ENCODE measurements at places on chromosomes 5 and 9.

- DNase-seq: no peak
Observed at GRCh38 chr5:173941758-173942401, 47.1 kb upstream of the C5orf47 start.

DNA sequence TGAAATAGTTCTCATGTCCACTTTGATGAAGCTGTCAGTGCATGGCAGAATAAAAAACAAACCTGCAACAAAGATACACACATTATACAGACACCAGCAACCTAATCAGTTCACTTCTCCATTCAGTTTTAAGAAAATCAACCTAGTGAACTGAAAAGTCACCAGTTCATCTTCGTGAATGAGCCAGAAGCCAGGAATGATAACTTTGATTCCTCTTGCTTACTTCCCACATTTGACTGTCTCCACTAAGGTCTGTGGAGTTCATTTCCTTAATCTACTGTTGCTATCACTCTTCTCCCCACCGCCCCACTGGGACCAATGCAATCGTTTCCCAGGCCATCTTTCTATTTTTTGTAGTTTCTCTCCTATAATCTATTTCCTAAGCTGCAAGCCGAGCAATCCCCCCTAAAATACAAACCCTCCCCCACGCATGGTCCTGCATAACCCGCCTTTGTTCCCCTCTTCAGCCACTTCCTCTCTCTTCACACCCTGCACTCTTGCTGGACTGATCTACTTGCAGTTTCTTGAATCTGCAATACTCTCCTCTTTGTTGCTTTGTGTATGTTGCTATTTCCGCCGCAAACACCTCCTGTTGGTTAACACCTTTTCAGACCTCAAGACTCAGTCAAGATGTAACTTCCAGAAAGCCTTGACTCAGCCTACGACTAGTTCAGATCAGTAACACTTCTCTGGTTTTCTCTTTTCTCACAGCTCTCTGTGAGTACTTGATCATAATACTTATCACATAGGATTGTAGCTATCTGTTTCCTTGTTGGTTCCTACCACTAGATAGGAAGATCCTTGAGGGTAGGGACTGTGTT is 16.6 kb downstream of the STOM start:
- peak; percentile 48 for DNase-seq

- no peak for DNase-seq
Observed at GRCh38 chr9:29882767-29883166, 2309.5 kb upstream of the C9orf72 start.

DNA sequence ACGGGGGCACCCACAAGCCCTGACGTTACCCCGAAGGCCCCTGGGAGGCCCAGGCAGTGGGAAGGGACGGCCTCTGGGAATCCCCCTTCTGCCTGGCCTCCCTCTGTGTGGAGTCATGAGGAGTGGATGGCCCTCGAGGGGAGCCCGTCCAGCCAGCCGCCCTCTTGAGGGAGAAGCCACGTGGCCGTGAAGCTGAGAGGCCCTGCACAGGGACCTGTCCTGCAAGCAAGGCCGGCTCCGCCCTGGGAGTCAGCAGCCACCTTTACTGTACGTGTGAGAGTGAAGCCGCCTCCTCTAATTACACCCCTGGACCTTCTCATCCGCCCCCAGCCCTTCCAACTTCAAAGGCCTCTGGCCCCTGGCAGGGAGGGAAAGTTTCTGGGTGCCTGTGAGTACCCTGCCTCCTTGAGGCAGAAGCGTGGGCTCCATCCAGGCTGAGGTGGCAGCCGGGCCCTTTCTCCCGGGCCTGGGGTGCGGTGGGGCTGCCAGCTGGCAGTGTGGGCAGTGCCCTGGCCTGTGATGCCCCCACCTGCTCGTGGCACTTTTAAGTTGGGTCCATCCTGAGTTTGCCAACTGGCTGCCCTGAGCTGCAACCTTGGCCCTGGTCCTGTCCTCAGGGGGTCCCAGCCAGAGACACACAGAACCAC is 55.9 kb upstream of the EGFL7 start:
- DNase-seq: no peak

GRCh38 chr9:136527721-136528710 is 17.8 kb downstream of the NOTCH1 start:
- no peak for DNase-seq

GRCh38 chr5:129387944-129388343 is 72.2 kb upstream of the ADAMTS19 start:
- DNase-seq: no peak

- no peak for DNase-seq
Observed at GRCh38 chr9:136615631-136616306, 46.9 kb upstream of the EGFL7 start.

DNA sequence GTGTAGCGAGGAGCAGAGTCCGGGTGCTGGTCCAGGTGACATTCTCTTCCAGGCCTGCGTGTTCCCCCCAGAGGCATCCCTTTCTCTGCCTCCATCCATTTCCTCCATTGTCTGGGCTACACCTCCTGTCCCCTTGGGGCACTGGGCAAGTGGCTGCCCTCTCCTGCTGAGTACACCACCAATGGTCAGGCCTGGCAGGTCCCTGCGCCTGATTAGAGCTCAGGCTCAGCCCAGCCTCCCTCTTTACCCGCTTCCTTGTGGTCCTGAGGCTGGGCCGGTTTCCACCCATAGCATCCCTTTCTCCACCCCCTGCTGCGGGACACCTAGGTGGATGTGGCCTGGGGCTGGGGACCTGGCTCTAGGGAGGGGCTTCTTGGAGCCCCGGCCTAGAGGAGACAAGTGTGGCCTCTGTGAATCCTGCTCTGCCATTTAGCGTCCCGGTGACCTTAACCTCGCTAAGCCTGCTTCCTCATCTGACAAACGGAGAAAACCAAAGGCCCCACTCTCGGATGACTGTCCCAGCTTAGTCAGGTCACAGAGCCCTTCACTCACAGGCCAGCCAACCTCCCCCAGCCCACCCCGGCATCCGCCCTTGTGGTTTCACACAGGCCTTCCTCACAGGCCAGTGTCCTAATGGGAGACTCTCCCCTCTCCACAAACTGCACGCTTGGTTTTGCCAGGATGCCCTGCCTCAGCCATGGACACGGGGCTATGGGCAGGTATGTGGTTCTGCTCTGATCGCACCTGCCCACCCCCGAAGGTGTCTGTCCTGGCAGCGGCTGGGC is 12.9 kb downstream of the DOLPP1 start:
- no peak for DNase-seq

GRCh38 chr5:133957591-133957990 is 10.8 kb downstream of the C5orf15 start:
- no peak for DNase-seq

- DNase-seq: no peak
Observed at GRCh38 chr5:2525351-2525750, 226.1 kb downstream of the IRX2 start.

- DNase-seq: no peak
Observed at GRCh38 chr9:130444565-130445221, at the start of gene ASS1. Gene ASS1 (plus strand): TSS chr9:130444961. CDS start chr9:130452229, 7,268 bp downstream.

DNA sequence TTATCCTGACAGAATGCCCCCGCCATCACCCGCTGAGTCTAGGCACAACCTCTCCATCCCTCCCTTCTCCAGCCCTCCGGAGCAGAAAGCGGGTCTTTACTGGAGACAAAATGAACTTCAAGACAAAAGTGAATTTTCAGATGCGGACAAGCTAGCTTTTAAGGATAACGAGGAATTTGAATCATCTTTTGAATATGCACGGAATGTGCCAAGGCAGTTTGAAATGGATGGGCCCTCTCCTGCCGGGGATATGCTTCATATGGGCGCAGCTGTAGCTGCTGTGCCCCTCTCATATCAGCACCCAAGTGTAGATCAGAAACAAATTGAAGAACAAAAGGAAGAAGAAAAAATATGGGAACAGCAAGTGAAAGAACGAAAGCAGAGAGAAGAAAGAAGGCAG is 37.5 kb downstream of the CPLANE1 start:
- DNase-seq: no peak

DNA sequence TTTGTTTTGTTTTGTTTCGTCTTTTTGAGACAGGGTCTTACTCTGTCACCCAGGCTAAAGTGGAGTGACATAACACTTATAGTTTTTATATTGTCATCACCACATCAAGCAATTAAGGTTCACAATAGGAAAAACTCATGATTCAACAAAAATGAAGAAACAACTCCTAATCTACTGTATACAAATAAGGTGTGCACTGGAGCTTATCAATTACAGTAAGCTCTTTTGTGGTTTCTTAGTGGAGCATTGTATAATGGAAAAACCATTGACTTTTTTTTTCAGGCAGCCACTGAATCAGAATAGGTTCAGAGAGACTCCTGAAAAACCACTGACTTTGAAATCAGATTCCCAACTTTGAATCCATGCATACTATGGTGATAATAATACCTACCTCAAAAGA is 10.8 kb upstream of the PLIN2 start:
- DNase-seq: no peak

DNA sequence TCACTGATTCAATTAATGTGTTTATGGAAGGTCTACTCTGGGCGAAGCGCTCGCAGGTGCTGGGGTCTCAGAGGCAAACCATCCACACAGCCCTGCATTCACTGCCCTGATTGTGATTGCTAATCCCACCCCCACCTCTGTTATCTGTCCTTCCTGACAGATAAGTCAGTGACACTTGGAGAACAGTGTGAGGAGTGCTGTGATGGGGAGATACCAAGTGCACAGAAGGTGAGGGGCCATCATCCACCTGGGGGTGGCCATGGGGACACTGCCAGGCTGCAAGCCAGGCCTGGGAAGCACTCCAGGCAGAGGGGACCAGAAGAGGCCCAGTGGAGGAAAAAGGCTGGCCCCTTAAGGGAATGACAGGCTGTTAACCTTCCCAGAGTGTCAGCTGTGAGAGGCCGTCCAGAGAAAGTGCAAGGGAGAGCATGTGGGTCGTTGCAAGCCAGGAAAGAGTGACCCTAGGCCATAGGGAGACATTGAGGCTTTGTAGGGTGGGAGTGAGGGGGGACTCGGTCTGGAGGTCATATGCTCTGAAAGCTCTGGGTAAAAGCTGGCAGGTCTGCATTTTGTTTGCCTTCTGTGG is 18.0 kb downstream of the IL9 start:
- DNase-seq: no peak

DNA sequence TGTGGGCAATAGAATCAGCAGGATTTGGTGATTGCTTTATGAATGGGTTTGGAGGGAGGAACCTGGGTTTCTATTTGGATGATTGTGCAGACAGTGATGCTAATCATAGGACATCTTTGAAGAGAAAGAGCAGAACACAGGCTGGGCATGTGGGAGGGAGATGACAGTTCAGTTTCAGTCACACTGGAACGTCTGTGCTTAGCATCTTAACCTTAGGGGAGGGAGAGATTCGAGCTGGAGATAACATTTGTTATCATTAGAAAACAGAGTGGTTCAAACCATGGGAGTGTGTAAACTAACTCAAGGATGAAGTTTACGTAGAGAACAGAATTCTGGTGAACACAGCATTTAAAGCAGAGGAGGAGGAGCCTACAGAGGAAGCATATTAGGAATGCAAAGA is 138.6 kb upstream of the PPP2R2B start:
- DNase-seq: no peak

GRCh38 chr9:73805111-73805510 is 653.4 kb downstream of the ANXA1 start:
- no peak for DNase-seq

- DNase-seq: no peak
Observed at GRCh38 chr5:1887588-1888360, 5.0 kb upstream of the IRX4 start.

DNA sequence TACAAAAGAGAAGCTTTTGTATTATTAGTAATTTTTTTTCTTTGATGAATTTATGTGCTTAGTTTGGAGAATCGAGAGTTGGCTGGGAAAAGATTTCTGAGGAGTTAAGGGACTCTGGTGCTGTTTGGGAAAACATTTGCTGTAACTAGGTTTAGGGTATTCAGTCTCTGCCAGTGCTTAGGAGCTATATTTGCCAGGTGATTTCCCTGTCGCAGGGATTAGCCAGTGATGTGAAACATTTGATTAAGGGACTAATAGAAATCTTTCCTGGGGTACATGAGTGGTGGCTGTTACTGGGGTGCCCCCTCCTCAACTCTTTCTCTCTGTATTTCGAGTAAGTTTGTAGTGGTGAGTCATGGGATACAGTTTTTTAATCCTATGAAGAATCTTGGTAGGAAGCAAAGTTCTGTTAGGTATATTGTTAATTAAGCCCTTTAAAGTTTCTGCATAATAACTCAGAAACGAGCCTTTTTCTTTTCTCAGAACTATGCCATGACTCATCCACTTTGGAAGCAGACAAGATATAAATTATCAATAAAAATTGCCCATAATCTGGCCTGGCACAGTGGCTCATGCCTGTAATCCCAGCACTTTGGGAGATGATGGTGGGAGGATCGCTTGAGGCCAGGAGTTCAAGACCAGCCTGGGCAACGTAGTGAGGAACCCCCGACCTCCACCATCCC is 18.6 kb downstream of the RGMB start:
- no peak for DNase-seq

DNA sequence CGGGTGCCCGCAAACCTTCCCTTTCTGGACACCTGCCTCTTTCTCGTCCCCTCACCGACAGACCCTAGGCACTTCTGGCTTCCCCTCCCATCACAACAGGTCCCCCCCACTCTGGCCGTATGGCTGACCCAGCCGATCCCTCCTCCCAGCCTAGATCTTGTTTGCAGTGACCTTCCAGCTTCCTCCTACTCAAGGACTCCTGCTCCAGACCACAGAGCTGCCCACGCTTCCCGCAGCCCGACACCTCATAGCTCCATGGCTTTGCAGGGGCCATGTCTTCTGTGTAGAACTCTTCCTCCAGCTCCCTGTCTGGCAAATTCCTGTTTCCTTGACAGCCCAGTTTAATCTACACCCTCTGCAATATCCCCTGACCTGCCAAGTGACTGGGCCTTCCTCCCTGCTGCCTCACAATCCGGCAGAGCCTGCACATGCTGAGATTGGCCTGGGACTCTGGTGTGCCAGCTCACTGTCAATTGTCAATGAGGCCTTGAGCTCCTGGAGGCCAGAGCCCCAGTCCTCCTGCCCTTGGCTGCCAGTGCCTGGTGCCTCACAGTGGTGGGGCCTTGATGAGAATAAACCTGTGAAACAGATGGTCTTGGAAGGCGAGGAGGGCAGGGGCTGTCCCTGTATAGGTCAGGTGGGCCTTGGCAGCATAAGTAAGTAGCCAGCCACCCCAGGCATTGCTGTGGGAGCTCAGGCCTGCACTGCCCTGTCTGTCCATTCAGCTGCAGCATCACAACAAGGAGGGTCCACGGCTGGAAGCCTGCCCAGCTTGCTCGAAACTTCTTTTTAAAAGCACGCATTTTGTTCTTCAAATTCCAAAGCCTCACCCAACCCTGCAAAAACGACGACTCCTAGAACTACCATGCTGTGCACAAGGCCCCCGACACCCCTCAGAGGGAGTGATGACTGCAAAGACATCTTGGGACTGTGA is 50.5 kb downstream of the GADD45G start:
- no peak for DNase-seq

DNA sequence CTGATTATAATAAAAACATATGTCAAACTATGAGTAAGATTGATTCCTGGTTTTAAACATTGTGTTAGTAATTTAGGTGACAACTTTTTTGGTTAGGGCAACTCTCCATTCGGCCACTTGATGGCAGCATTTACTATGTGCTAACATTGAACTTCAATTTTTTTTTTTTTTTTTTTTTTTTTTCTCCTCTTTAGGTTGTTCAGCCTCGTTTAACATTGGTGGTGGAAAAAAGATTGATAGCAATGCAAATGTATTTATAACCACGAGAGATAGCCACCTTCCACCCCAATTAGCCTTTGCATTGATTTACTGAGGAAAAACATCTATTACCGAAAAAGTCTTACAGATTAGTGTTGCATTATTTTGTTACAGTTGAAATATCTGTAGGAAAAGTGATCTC is 159.1 kb downstream of the CSNK1G3 start:
- no peak for DNase-seq

- no peak for DNase-seq
Observed at GRCh38 chr5:65066387-65067146, 297.8 kb downstream of the CWC27 start.
